GM23338 (cell line): ENCODE measurements at places on chromosomes 1 and 21. TPM values are rescaled to one million over a fixed set of nuclear protein-coding genes. Genes with fewer than 3 reads are reported as not detected.

DNA sequence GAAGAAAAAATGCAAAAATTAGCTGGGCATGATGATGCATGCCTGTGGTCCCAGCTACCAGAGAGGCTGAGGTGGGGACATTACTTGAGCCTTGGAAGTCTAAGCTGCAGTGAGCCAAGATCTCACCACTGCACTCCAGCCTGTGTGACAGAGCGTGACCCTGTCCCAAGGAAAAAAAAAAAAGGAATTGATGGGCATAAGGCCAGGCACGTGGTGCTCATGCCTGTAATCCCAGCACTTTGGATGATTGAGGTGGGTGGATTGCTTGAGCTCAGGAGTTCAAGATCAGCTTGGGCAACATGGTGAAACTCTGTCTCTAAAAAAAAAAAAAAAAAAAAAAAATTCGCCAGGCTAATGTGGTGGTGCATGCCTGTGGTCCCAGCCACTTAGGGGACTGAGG, 55.8 kb upstream of the ATP2B4 start:
- no peaks in the 10 kb centered on the region for H3K36me3 ChIP-seq
- no peak overlapping the region for H3K4me3 ChIP-seq
- H3K27ac ChIP-seq = no peak overlapping the region
- no peak for DNase-seq
- H3K27me3 ChIP-seq = no peaks in the 10 kb centered on the region
- peaks cover 4% of the 10 kb centered on the region; the same call in 1 of the 2 replicates for H3K4me1 ChIP-seq

GRCh38 chr1:175663991-175664390, 79.4 kb downstream of the TNR start:
- H3K4me1 ChIP-seq = no peaks in the 10 kb centered on the region
- no peak for DNase-seq
- H3K36me3 ChIP-seq = no peaks in the 10 kb centered on the region
- H3K4me3 ChIP-seq = no peak overlapping the region
- H3K27me3 ChIP-seq = no peaks in the 10 kb centered on the region

GRCh38 chr1:67020304-67020703, 33.6 kb downstream of the SLC35D1 start:
- DNase-seq = no peak
- H3K27ac ChIP-seq = no peak overlapping the region
- peaks cover 39% of the 10 kb centered on the region for H3K27me3 ChIP-seq
- H3K4me1 ChIP-seq = peaks cover 15% of the 10 kb centered on the region

- H3K36me3 ChIP-seq = no peaks in the 10 kb centered on the region; the same call in 1 of the 2 replicates
- H3K4me3 ChIP-seq = no peak overlapping the region
- H3K27me3 ChIP-seq = no peaks in the 10 kb centered on the region
- DNase-seq = no peak
These were observed 463.9 kb downstream of the PCP4 start for GRCh38 chr21:40331172-40331571.

- H3K36me3 ChIP-seq = no peaks in the 10 kb centered on the region; the same call in 1 of the 2 replicates
- DNase-seq = no peak
- peaks cover 34% of the 10 kb centered on the region for H3K4me1 ChIP-seq
These were observed 4.3 kb downstream of the RNF2 start for GRCh38 chr1:185049670-185050069.

DNA sequence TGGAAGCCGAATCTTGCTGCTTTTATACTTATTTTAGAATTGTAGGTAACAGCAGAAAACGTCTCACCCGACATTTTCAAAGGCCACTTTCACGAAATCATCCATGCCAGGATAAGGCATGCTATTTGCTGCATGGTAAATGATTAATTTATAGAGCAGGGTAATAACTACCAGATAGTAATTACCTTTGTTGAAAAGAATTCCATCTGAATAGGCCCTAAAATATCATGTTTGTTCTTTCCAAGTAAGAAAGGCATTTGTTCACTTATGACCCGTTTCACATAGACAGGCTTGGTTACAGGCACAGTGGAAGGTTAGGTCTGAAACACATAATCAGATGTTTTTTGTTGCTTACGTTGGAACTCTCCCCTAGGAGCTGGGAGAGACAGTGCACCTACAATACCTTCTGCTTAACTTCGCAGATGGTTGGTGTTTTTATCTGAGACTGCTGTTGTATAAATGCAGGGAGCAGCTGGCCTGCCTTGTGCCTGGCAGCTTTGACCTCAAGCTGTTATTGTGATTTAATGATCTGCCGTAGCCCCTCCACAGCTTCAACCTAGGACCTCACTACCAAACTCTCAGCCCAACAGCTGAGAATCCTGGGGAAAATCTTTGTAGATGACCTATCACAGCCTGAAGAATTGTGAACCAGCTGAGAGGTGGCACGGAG, 1.6 kb downstream of the SLC44A3 start:
- DNase-seq = no peak
- H3K4me1 ChIP-seq = peaks cover 14% of the 10 kb centered on the region
- H3K27me3 ChIP-seq = peaks cover 8% of the 10 kb centered on the region
- no peak overlapping the region for H3K27ac ChIP-seq

The DARS2 gene
- total RNA-seq = 41.1 and 49.9 TPM in 2 replicates

The IQGAP3 gene
- total RNA-seq = 25.7 and 31.8 TPM in 2 replicates
